HuH-7 (cell line): ENCODE measurements at places on chromosomes 5 and 9.

DNA sequence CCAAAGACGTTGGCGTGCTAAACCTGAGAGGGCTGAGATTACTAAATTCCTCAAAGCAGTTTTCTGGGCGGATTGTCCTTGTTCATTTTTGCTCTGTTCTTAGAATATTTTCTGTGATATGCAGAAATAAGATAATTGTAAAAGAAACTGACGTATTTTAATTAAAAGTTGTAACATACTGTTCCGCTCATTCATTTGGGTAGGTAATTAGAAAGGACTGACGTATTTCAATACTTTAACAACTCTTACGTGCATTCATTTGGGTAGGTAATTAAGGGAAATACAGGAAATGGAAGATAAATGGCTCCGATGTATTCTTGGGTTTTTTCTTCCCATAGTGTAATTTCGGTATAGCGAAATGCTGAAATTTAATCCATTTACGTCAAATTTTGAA is 1.1 kb downstream of the OSTF1 start:
- no peak for DNase-seq

DNA sequence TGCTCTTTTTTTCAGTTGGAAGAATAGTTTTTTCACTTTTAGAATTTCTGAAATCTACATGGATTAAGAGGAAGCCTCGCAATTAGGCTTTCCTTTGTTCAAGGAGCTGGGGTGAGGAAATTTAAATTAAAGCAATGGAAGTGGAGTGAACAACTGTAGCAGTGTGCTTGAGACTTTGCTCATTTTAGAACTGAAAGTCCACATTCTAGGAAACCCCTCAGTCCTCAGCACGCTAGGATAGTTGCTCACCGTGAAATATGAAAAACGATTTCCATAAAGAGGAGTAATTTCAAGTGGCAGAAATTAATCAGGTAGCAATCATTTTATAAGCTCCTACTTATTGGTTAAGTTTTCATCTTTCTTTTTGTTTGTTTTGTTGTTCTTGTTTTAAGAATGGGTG is 243.0 kb upstream of the ITGA1 start:
- no peak for DNase-seq

DNA sequence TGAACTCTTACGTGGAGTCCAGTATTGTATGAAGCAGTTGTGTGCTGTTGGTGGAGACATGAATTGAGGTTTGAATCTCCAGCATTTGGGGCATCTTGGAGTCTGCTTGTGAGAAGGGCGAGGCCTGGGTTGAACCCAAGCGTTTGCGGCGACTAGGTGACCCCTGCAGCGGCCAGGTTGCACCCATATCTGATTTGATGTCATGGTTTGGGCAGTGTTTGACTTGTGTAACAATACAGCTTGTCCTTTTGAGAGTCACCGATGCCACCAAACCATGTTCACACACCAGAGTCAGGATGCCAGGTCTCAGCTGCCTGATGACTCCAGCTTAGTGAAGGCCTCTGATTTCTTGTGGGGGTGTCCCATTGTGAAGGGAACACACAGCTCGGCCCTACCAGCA is 2.1 kb downstream of the TRAF2 start:
- DNase-seq = no peak

DNA sequence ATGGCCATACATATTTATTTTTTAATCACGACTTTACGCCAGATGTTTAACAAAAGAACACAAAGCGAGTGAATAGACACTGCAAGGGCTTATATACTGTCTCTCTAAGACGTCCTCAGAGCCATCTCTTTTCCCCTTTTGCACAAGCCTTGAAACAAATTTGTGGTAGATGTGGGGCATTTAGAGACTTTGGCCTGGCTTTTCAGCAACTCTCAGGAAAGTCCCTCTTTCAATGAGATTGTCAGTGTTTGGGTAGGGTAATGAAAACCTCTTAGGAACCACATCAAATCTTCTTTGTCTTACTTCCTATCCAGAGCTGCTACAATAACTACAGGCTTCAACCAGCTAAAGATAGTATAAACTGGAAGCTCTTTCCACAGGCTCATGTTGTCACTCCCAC is 380.0 kb downstream of the ANXA1 start:
- DNase-seq = no peak

- DNase-seq = no peak
Observed at GRCh38 chr5:172427202-172427601, 27.1 kb downstream of the SH3PXD2B start.

DNA sequence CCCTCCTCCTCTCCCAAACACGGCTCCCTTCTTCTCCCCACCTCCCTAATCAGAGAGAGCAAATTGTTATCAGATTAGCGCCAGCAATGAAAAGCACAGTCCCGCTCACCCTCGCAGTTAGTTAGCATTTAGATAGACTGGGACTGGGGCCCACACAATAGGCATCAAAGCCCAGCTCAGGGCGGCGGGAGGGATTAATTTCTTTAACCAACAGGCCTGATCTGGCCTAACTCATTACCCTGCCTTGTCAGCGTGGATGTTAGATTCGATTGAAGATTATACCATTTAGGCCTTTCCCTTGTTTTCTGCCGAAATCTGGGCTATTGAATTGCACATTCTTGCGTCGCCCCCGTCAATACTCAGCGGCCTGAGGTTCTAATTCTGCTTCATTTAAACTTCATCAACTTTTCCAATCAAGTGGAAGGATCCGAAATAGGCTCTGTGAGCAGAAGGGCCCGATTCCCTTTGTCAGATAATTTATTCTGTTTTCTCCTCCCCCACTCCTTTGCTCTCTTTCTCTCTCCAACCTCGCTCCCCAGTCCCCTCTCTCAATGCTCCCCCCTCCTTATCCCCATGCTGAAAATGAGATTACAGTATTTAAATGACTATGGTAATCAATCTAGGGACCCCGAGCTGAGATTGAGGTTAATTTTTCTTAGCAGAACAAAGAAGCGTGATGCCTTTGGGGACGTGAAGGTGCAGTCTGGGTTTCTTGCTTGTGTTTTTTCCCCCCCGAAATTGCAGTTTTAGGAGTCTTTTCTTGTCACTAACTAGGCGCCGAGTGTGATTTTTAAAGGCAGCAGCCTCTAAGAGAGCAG is 15.1 kb downstream of the CFAP77 start:
- no peak for DNase-seq
